ENCODE measurements at places on chromosomes 3 and 15.
A peak's percentile ranks its signal among the peaks of the same experiment; 100 is the strongest.

DNA sequence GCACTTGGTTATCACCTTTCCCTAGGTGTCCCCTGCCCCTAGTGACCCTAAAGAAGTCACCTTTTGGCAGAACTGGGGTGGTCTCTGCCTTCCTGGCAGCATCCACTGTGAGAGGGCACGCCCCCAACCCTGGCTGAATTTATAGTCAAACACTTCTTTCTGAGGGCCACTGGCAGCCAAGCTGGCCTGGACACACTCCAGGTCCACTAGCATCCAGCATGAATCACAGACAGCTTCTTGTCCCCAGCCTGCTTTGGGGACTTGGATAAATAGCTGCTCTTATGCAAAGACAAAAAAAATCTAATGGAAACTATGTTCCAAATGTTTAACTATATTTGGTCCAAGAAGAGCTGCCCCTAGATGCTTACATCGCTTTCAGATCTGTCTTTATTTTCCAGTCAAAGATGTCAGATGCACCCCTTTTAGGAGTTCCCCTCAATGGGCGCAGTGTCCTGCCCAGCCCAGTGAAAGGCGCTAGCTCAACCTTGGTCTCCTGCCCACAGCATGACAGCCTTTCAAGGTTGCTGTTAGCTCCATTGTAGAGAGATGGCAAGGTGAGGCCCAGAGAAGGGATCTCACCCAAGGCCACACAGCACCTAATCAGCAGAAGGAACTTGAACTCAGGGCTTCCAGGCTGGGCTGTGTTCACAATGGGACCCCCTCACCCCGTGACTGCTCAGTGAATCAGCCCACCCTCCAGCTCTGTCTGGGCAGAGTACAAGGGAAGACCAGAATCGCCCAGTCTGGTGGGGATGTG, 7.0 kb downstream of the RASL12 start:
- DNase-seq = no peak

GRCh38 chr3:71444028-71444860, 139.3 kb downstream of the FOXP1 start:
- DNase-seq = no peak

- peak; percentile 6 for DNase-seq
Measured at GRCh38 chr3:58414538-58415197, 19.0 kb downstream of the PDHB start.

- DNase-seq = no peak
Measured at GRCh38 chr15:40511472-40512133, 40.8 kb downstream of the CHST14 start.

- no peak for DNase-seq
Measured at GRCh38 chr3:58441514-58442450, 8.2 kb upstream of the PDHB start.

DNA sequence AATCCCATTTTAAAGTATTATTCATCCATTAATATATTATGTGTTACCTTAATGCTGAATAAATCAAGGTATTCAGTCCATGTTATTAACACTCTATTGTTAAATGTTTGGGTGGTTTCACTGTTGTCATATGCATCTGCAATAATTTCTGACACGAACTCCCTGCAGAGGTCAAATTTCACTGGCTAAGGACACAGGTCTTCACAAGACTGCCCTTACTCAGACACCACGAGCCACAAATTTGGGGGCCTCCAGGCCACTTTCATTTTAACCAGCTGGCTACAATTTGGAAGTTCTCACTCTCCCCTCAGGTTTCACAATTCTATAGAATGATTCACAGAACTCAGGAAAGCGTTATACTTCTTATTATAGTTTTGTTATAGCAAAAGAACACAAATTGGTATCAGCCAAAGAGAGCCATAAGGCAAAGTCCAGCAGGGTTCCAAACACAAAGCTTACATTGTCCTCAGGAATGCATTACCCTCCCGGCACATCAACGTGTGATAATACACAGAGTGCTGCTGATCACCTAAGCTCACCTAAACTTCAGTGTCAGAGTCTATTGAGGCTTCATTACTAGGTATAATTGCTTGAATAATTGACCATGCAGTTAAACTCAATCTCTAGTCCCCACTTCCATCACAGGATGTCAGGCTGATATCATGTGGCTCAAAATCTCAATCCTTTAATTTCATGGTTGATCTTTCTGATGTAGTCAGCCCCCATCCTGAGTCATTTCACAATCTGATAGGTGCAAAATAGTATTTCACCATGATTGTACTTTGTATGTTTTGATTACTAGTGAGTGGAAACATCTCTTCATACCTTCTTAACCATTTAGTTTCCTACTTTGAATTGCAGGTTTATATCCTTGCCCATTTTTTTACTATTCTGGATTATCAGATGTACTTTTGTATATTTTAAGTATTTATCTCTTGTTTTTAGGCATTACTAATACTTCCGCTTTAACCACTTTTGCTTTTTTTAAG, 441.4 kb upstream of the AGTR1 start:
- no peak for DNase-seq

- DNase-seq = peak; percentile 5
Measured at GRCh38 chr3:109563149-109563548, 225.8 kb upstream of the DPPA4 start.

DNA sequence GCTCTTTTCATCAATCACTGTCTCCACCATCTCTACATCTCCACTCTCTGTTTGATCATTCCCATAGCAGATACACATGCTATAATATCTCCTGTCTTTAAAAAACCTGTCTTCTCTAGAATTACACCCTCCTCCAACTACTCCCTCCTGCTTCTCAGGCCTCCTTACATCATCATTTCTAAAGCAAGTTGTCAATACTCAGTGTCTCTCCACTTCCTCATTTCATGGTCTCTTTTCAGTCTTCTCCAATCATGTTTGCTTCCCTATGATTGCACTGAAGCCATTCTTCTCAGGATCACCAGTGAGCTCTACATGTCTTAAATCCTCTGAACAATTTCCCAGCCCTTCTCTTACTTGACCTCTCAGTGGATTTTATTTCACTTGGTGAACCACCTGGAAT, 87.0 kb upstream of the ZNF280D start:
- no peak for DNase-seq

GRCh38 chr15:40054605-40054854, 15.5 kb upstream of the SRP14 start:
- no peak for DNase-seq

GRCh38 chr3:161389445-161390035, 18.2 kb upstream of the SPTSSB start:
- DNase-seq = no peak
